ENCODE measurements at places on chromosomes 1 and 21.

GRCh38 chr1:70205071-70205433, 327 bp downstream of the LRRC40 start:
- DNase-seq, result no peak

DNA sequence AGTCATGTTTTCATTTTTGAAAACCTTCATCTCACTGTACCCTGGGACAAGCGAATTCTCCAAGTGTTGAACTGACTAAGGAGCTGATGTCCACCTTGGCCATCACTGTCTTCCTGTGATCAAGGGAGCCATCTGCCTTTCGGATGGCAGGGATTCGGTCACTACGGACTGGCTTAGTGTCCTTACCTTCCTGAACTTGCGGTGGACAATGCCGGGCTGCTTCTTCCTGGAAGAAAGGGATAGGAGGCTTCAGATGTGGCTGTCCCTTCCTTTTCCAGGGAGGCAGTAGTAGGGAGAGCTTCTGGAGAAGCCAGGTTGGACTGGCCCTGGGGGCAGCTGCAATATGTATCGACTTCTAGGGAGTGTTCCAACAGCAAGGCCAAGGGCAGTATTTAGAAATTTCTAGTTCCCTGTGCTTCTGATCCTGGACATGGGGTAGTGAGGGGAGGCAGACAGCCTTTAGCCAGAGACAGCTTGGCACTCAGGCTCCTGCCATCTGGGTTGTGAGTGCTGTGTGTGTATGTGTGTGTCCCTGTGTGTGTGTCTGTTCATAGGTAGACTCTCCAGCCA, 114.6 kb downstream of the IER5 start:
- no peak for DNase-seq

DNA sequence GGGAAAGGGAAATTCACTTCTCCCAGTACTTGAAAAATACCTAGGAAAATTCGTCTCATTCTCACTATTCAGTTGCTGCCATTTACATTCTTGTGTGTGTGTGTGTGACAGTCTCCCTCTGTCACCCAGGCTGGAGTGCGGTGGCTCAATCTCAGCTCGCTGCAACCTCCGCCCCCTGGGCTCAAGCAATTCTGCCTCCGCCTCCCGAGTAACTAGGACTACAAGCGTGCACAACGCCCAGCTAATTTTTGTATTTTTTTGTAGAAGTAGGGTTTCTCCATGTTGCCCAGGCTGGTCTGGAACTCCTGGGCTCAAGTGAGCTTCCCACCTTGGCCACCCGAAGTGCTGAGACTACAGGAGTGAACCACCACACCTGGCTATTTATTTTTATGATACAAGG, 1.2 kb downstream of the SNAPIN start:
- DNase-seq, result no peak

- no peak for DNase-seq
These were observed 115.0 kb downstream of the GREM2 start for GRCh38 chr1:240496941-240497340.

DNA sequence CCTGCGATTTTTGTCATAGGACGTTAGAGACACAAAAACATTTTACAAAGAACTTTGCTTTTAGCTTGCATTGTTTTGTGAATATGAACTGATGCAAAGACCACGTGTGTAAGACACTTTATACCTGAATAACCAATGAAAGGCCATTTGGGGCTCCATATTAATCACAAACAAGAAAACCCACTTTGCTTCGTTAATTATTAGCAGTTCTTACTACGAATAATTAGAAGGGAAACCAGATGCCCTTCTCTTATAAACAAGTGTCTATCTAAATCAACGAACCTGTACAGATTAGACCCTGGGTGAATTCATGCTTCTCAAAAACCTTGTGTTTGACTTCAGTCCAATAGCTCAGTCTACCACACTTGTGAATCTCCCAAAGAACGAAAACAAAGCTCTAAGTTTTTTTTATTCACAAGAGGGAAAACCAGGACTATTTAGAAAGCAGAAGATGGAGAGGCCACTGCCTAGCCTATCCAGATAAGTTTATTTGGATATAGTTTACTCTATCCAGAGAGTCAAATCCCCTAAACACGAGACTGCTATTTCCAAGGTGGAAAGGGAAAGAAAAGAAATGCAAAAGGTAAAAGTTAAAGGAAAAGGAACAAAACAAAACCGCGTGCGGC, 897 bp downstream of the CYYR1 start:
- DNase-seq, result no peak

DNA sequence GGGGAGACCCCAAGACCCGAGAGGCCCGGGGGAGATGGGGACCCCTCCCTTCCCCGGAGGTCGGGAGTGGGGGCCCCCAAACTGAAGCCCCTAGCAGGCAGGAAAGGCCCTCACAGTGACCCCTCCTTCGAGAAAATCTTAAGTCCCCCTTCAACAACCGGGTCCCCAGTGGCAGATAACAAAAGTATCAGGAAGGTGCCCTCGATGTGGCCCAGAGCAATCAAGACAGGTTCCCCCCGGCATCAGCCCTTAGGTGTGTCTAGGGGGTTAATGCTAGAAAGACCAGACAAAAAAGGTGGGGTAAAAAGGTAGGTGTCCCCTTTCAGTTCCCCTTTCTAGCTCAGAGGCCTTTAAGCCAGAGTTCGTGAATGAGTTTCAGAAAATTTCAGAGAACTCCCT, 282 bp upstream of the ECE1 start:
- DNase-seq, result no peak

- DNase-seq, result no peak
These were observed 142.3 kb upstream of the EDN2 start for GRCh38 chr1:41626616-41627375.

Data from NCI-H2107 (cell line).